Memory B cell (primary cell): ENCODE measurements at places on chromosomes 16 and 17.

DNA sequence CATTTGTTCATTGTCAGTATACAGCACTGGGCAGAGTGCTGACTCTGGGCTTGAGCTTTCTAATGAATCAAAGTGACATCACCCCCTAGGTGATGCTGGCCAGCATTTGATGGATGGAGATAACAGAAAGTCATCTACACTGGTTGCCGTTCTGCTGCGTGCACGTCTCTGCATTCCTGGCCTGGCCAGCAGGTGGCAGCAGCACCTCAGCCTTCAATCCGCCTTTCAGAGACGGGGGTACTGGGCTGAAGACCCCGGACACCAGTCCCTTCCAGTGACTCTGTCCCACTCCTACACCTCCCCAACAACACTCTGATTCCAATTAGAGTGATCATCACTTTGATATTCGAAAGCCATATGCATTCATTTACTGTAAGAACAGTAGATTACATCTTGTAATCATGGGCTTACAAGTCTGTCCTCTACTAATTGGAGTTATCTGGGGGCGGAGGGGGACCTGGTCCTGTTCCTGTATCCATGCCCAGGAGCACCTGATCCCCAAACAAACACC, 6.0 kb downstream of the CPSF4L start:
- DNase-seq, result peak; percentile 63

GRCh38 chr17:39863244-39863917, 731 bp downstream of the IKZF3 start:
- no peak for DNase-seq

DNA sequence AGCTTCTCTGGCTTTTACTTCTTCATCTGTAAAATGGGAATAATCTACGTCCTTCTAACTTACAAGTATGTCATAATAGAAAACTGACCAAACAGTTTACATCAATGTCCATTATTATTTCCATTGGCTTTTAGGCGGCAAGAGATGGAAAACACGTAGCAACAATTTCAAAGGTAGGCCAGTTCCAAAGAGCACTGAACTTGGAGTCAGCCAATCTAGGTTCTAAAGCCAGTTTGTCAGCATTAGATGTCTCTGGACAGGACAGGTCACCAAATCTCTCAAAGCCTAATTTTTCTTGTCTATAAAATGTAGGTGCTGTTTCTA, 17.6 kb downstream of the HLF start:
- DNase-seq, result no peak

DNA sequence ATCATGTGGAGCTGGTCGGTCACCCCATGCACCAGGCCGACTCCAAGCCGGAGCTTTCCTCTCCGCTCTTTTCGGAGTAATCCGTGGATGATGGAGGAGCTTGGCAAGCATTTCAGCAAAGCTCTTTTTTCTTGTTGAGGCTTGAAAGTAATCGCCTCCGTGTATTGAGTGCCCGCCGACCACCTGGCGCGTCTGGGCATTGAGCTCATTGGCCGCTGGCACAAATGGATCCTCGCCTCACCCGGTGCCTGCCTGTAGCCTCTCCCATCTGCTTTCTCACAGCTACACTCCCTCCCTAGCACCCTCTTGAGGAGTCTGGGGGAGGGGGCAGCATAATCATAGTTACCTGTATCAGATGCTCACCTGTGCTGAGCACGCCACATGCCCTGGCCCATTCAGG, 148.9 kb downstream of the CMIP start:
- no peak for DNase-seq

DNA sequence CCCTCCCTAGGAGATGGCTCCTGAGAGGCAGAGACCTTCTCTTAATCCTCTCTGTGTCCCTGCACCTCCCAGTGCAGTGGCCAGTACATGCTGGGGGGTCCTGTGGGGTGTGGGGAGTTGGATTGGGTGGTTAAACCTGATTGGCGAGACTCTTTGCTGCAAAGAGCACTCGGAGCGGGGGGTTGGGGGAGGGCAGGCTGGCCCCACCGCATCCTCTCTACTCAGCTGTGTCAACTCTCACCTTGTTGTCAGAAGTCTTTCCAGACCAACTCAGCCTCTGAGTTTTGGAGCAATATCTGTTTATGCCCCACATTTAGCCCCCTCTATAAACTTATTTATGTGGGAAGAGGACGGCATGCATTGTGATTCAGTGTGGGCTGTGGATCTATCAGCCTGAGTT, 40.0 kb downstream of the SMARCE1 start:
- DNase-seq, result no peak

DNA sequence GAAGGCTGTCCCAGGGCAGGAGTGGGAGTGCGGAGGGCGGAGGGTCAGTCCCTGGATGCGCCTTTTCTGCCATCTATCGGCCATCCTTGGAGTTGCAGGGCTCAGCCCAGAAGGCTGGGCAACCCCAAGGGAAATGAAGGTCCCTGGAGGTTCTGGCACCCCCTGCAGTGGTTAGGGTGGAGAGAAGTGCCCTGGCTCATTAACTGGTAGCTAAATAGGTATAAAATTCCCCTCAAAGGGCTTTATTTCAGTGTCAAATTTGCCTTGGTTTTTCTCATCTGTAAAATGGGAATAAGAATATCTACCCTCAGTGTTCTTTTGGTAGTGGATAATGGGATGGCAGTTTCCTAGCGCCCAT, 22.4 kb downstream of the C17orf75 start:
- peak; percentile 94 for DNase-seq

GRCh38 chr16:61957075-61957855, 79.0 kb downstream of the CDH8 start:
- no peak for DNase-seq

GRCh38 chr16:626787-627453, 3.9 kb upstream of the WFIKKN1 start:
- DNase-seq, result no peak

DNA sequence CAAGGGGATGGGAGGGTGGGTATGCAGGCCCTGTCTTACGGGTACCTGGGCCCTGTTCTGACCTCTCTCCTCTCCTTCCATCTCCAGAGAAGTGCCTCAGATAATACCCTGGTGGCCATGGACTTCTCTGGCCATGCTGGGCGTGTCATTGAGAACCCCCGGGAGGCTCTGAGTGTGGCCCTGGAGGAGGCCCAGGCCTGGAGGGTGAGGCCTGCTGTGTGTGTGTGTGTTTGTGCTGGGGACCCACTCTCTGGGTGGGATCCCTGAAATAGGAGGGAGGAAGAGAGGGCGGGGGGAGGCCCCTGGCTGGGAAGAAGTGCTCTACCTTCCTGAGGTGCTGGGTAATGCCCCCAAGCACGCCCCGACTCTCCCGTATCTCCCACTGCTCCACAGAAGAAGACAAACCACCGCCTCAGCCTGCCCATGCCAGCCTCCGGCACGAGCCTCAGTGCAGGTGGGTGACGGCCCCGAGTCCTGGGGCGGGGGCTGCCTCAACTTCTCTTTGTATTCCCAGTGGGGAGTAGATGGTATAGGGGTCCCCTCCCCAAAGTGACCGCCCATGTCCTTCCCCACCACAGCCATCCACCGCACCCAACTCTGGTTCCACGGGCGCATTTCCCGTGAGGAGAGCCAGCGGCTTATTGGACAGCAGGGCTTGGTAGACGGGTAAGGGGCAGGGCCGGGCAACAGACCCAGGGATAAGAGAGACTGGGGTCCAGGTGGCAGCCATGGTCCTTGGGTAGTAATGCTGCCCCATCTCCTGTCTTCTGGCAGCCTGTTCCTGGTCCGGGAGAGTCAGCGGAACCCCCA, 7.8 kb downstream of the GRB7 start:
- no peak for DNase-seq

DNA sequence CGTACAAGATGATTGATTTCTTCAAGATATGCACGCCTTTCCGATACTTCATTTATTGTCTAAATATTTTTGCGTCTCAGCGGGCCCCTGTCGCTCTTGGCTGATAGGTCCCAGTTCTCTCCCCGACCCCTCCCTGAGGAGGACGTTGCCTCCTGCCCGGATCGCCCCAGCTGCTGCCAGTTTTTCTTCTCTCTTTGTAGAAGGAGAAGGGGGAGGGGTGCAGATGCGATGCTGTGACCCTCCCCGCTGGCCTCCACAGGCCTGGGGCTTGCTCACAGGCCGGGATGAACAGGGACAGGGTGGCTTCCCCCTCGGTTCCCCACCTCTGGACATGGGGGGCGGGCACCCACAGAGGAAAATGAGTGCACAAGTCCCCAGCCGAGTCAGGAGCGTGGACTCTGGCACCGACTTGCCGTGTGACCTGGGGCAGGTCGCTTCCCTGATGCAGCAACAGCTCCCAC, 53.6 kb upstream of the ZC3H18 start:
- no peak for DNase-seq

GRCh38 chr16:3149630-3150345, 15.0 kb downstream of the ZNF213 start:
- DNase-seq, result peak; percentile 60

GRCh38 chr16:55330781-55331647, 7.0 kb downstream of the IRX6 start:
- no peak for DNase-seq

DNA sequence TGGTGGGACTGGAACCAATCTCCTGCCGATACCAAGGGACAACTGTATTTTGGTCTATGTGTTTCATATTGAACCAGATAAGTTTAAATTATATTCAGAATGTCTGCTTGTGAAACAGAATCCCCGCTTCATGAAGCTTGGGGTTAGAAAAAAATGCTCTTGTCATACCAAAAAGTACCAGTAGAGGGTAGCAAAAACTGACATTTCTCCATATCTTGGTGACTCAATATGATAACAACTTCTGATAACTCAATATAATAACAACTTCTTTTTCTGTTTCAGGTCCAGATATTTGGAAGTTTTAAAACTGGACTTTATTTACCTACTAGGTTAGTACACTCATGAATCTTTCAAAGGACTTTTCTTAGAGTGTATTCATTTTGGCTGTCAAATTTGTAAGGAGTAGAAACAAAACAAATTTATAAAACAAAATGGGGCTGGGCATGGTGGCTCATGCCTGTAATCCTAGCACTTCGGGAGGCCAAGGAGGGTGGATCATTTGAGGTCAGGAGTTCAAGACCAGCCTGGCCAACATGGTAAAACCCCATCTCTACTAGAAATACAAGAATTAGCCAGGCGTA, 52.3 kb upstream of the ADCY7 start:
- no peak for DNase-seq

DNA sequence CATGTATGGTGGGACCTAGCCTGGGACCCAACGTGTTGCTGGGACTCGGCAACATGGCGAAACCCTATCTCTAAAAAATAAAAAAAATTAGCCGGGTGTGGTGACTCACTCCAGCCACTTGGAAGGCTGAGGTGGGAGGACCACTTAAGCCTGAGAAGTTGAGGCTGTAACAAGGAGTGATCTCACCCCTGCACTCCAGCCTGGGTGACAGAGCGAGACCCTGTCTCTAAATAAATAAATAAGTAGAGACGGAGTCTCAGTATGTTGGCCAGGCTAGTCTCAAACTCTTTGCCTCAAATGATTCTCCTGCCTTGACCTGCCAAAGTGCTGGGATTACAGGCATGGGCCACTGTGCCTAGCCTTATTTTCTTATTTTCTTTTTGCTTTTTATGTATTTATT, 10.1 kb upstream of the CNP start:
- no peak for DNase-seq

GRCh38 chr16:51129105-51129504, 22.0 kb downstream of the SALL1 start:
- no peak for DNase-seq

DNA sequence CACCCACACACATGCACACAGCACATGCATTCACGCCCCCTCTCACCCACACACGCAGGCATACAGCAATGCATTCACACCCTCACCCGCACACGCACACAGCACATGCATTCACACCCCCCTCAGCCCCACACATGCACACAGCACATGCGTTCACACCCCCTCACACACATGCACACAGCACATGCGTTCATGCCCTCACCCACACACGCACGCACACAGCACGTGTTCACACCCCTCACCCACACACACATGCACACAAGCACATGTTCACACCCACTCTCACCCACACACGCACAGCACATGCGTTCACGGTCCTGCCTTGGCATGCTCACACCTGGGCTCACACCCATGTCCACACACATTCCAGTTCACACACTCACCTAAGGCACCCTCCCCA, 64.2 kb downstream of the ENGASE start:
- no peak for DNase-seq

DNA sequence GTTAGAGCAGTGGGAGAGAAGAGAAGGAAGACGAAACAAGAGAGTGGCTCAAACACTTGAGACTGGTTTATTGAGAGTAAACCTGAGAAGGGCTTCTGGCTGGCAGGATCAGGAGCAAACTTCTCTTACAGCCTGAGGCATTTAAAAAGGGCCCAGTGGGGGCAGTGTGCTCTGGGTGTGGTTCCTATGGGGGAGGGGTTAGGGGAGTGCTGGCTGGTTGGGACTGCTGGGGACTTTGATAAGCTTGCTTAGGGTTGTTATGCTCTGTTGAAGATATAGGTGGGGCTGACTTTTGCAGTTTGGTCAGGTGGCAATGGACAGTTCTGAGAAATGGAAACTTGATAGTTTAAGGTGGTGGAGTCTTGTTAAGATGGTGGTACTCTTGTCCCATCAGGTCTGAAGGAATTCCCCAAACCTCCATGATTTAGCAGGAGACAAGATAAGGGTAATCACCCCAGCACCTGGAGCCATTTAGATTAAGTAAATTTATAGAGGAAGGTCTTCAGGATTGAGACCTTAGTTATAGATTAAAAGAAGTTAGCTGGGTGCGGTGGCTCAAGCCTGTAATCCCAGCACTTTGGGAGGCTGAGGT, 79.3 kb downstream of the EMP2 start:
- no peak for DNase-seq

DNA sequence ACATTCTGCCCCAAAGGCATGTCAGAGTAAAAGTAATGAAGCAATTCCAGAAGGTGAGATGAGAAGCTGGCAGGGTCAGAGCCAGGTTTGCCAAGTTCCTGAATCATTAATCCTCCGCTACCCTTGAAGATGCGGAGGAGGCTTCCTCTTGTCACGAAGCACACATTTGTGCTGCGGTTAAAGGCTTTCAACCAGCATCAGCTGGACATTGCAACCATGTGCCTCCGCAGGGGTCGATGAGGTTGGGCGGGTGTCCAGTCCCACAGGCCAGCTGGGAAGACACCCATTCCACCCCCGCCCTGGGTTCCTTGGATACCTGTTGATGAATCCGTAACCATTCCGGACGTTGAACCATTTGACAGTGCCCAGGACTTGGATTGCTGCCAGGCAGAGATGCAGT, 1.3 kb downstream of the YBX2 start:
- no peak for DNase-seq

GRCh38 chr17:78423961-78424675, 45.7 kb downstream of the PGS1 start:
- no peak for DNase-seq

GRCh38 chr16:1800701-1801100, 7.2 kb upstream of the IGFALS start:
- DNase-seq, result no peak

DNA sequence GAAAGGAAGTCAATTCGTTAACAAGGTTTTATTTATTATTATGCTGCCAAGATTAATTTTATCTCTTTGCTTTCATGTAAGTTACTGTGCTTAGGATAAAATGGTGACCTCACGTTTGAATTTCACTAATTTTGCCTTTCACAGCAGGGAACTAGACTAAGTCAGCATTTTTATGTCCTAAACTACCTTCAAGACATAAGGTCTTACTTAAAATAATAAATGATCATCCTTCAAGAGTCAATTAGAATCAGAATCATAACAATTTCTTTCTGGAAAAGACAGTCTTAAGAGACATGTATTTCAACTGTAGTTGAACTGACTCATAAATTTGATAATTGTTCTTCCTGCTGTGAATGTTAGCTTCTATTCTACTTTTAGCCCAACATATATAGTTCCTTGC, 893.8 kb downstream of the KCNJ2 start:
- DNase-seq, result no peak
